ENCODE measurements at places on chromosomes 4 and X. TPM values are rescaled to one million over a fixed set of nuclear protein-coding genes. Genes with fewer than 3 reads are reported as not detected.

DNA sequence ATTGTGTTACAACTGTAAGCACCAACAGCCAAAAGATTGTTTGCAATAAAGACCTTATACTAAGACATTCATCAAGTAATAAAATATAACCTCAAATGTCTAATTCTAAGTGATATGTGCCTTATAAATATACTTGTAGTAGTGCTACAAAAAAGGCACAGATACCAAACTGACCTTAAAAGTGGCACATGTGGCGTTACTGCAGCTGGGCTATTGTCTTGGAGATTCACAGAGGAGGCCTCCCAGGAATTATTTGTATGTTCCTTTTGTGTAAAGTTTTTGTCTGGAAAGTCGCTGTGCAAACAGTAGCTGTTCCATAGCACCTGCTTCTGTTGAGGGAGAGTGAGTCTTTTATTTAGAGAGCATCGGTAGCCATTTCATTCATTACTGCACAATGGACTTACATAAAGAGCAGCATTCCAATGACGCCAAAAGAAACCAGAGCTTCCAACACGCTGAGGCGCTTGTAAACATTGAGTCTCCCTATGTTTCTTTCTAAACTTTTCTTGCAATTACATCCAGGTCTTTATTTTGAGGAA is 143.7 kb downstream of the RPA4 start:
- DNase-seq = no peak

- no peak for DNase-seq
These were observed 66.6 kb downstream of the ING2 start for GRCh38 chr4:183571350-183571941.

GRCh38 chr4:36320117-36320896 is 38.9 kb downstream of the DTHD1 start:
- DNase-seq = no peak

GRCh38 chr4:74235135-74235534 is 73.1 kb upstream of the EPGN start:
- DNase-seq = no peak

The SEPSECS gene
- 3.0 TPM for total RNA-seq

- no peak for DNase-seq
These were observed 27.3 kb upstream of the JADE1 start for GRCh38 chr4:128782076-128782715.

The ERAS gene
- total RNA-seq = not detected

GRCh38 chr4:144463896-144464295 is 182.1 kb upstream of the HHIP start:
- no peak for DNase-seq

DNA sequence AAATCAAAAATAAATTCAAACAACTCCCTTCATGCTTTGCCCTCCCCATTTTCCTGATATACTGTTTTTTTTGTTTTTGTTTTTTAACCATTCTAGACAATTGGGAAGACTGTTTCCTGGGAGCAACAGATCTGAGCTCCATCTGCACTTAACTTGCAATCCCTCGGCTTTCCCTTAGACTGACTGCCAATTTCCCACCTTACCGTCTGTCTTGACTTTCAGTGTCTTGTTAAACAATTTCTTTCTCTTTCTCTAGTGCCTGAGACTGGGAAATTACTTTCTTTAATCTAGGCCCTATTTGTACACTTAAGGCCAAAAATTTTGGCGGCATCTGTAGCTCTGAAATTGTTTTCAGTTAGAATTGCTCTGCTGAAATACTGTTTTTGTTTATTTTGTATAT is 326.3 kb downstream of the LDB2 start:
- DNase-seq = no peak

- no peak for DNase-seq
These were observed 26.0 kb downstream of the AMTN start for GRCh38 chr4:70544279-70544868.

- DNase-seq = no peak
These were observed 17.8 kb downstream of the ZNF81 start for GRCh38 chrX:47854474-47854873.

DNA sequence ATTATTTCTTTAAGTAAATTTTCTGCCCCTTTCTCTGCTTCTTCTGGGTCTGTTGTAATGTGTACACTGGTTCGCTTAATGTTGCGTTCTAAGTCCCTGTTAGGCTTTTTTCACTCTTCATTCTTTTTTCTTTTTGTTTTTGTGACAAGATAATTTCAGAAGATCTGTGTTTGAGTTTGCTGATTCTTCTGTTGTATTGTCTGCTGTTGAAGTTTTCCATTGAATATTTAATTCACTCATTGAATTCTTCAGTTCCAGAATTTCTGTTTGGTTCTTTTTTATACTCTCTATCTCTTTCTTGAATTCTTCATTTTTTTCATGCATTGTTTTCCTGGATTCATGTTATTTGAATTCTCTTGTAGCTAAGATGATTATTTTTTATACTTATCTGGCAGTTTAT is 66.3 kb upstream of the NUDT6 start:
- no peak for DNase-seq

The NEUROG2 gene
- total RNA-seq = not detected

DNA sequence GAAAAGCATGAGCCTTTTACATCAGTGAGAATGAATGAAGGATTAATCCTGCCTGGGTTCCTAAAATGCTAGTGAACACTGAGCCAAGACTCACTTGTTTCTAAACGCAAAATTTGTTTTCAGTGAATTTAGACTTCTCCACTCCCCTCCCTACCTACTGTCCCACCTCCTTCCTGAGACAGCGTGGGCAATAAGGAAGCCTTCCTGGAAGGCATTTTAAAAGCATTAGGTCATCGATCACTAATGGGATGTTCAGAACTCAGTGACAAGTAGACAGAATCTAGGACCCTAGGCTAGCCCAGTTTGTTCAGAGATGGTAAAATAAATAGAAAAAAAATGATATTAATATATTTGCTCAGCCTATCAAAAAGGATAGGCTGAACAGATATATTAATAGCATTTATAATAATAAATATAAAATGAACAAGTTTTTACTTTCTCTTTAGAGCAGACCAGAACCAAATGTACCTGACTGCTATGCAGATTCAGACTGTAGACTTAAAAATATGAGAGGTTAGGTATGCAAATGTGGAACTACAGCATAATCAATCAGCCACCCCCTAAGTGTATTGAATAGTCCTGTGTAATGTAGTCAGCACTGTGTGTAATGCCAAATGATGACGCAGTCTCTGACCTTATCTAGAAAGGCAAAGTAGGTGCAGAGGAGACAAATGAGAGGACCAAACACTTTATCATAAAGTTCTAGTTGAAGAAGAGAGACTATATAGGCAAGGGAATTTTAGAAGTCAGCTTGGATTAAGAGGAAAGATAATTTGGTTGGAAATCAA is 331.1 kb downstream of the GPAT3 start:
- no peak for DNase-seq

DNA sequence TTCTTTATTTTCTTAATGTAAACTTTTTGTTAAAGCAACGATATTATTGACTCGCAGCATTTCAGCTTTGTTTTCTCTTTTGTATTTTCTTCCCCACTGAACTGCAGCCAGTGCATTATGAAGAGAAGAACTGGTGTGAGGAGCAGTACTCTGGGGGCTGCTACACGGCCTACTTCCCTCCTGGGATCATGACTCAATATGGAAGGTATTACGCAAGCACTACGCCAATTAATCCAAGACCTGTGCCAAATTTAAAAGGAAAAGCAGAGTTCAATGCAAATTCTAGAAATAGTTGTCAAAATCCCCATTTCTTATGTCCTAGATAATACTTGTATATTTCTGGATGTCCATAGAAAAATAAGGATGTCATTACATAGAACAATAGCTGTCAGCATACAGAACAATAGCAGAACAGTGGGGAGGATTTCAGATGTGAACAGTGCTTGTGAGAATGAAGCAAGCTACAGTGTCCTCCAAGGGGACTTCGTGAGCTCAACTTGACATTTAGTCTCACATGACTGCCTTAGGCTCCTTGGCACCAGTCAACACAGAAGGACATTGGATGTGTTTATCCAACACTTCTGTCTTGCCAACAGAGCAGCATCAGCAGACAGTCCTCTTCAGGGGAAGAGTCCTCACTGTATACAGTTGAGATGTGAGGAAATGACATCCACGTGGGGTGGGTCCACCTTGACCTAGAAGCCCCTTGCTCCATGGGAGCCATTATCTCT is 85.9 kb downstream of the MAOA start:
- DNase-seq = no peak

The RBM3 gene
- 209 TPM for total RNA-seq

DNA sequence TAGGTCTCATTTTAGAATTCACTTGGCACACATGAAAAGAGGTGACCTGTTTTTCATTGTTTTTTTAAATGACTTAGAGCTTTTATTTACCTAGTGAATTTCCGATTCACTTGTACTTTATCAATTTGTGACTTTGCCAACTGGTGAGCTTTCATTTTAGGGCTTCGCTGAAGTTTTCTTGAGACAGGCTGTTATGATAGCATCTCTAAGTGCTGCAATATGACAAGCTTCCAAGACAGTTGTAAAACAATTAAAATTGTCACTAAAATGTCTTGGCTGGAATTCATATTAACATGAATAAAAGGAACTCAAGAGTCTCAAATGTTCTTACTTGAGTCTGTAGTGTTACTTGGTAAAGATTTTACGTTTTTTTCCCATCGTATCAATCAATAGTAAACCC is 831.7 kb upstream of the GRID2 start:
- DNase-seq = no peak

GRCh38 chrX:19743386-19743785 is 144.0 kb downstream of the SH3KBP1 start:
- DNase-seq = no peak

The MAP7D2 gene
- total RNA-seq = not detected

DNA sequence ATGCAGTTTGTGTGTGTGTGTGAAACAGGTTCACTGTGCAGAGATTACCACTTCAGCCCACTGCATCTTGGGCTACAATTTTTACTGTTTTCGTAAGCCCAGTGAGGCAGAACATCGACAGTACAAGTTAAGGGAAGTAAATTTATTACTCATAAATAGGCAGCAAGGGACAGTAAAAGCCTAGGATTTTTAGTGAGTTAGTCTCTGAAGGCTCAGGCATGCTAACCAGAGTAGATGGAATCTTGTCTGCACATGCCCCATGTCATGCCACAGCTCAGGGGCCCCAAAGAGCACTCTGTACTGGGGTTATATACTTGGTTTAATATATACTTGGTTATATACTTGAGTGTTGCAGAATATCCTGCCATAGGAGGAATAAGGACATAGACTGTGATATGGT is 825.7 kb downstream of the TECRL start:
- DNase-seq = no peak

The TEX13C gene
- not detected for total RNA-seq

The PRR32 gene
- total RNA-seq = not detected

The LRCH2 gene
- total RNA-seq = 0.47 TPM

The UNC5C gene
- 0.41 TPM for total RNA-seq

DNA sequence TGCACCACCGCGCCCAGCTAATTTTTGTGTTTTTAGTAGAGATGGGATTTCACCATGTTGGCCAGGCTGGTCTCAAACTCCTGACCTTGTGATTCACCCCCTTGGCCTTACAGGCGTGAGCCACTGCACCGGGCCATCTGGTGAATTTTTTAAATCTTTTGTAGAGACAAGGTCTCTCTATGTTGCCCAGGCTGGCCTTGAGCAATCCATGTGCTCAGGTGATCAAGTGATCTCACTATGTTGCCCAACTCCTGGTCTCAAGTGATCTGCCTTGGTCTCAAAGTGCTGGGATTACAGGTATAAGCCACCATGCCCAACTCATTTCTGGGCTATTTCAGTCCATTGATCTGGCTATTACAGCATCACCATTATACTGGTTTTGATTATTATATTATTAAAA is 22.2 kb upstream of the GALNT7 start:
- DNase-seq = no peak

DNA sequence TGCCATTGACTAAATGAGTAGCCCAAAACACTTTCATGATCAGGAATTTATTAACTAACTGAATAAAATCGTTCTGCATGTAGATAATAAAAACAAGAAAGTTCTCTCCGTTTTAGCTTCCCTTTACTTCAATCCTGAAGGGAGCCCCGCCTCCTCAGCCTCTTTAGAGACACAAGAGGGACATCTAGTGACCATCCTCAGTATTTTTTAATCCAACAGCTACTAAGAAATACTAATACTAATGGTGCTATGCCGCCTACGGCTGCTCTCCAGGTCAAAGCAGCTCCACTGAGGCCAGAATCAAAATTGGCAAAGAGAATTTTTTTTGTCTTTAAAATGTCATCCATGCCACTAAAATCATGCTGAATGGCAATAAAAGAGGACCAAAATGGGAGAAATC is 3.2 kb upstream of the PCDH19 start:
- no peak for DNase-seq

- DNase-seq = no peak
These were observed 146.8 kb downstream of the KLHL13 start for GRCh38 chrX:117969782-117970181.

DNA sequence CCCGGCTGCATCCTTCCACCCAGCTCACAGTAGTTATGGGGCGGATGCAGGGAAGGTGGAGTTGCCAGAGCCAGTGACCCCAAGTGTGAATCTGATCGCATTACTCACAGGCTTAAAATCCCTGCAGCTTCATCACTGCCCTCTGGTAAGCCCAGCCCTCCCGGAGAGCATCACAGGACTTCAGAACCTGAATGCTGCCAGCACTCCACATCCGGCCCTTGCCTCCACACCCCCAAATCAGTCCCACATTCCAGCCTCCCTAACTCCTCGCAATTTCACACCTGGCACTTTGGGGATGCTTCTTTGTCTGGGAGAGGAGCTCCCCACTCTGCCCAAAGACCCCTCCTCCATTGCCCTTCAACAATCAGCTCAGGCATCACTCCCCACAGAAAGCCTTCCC is 15.6 kb downstream of the RASL11B start:
- DNase-seq = no peak

The F8A2 gene
- total RNA-seq = not detected

- no peak for DNase-seq
These were observed 294.8 kb upstream of the DKK2 start for GRCh38 chr4:107330916-107331315.

The CXCL11 gene
- 0.26 TPM for total RNA-seq

DNA sequence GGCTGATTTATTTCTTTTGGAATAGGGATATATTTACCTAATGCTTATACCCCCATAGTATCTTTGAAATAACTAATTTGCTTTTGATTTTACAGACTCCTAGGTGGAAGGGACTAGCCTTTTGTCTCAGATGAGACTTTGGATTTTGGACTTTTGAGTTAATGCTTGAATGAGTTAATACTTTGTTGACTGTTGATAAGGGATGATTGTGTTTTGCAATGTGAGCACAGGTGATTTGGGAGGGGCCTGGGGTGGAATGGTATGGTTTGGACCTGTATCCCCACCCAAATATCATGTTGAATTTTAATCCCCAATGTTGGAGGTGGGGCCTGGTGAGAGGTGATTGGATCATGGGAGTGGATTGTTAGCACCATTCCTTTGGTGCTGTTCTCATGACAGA is 117.4 kb upstream of the ZC4H2 start:
- DNase-seq = no peak

- DNase-seq = no peak
These were observed 532 bp downstream of the RPS4X start for GRCh38 chrX:72276478-72276953.

- DNase-seq = no peak
These were observed 34.7 kb upstream of the NAF1 start for GRCh38 chr4:163201358-163201757.

- no peak for DNase-seq
These were observed 334.4 kb downstream of the DHX15 start for GRCh38 chr4:24249972-24250371.

Data from esophagus squamous epithelium (tissue), 5 donors.